Stimulated activated CD8-positive, alpha-beta memory T cell treated with anti-CD3 and anti-CD28 coated beads, Interleukin-4, amount 100 ng/mL, for 4 hours (primary cell): ENCODE measurements at places on chromosomes 5 and 9.

DNA sequence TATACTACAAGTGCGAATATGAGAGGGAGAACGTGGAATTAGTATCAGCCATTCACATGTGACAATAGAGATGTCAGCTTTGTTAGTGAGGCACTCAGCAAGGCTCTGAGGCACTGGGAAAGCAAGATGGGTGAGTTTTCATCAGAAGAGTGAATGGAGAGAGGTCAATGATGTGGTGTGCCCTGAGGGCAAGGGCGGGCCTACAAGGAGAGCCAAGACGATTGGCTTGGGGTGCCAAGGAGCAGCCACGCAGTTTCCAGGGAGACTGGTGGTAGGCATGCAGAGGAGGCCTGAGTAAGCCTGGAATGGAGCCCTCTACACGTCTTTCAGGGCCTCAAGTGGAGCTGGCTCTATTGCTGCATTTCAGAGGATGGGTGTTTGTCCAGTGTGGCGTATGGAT, 24.7 kb downstream of the BTF3 start:
- no peak for DNase-seq

DNA sequence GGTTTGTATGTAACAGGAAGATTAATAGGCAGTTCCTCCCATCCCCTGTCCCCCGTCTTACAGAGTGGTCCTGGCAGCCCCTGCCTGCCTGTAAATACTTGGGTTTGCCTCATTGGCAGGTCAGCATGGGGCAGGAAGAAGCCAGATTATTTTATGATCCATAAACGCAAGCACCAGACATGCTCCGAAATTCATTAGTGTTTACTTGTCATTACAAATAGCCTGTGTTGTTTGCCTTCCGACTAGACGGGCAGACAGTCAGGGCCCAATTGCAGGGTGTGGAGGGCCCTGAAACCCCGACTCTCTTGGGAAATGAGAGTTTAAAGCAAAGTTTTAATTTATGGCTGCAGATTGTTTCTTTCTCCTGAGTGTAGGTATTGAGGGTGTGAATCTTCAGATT, 97.2 kb downstream of the RALGPS1 start:
- no peak for DNase-seq

DNA sequence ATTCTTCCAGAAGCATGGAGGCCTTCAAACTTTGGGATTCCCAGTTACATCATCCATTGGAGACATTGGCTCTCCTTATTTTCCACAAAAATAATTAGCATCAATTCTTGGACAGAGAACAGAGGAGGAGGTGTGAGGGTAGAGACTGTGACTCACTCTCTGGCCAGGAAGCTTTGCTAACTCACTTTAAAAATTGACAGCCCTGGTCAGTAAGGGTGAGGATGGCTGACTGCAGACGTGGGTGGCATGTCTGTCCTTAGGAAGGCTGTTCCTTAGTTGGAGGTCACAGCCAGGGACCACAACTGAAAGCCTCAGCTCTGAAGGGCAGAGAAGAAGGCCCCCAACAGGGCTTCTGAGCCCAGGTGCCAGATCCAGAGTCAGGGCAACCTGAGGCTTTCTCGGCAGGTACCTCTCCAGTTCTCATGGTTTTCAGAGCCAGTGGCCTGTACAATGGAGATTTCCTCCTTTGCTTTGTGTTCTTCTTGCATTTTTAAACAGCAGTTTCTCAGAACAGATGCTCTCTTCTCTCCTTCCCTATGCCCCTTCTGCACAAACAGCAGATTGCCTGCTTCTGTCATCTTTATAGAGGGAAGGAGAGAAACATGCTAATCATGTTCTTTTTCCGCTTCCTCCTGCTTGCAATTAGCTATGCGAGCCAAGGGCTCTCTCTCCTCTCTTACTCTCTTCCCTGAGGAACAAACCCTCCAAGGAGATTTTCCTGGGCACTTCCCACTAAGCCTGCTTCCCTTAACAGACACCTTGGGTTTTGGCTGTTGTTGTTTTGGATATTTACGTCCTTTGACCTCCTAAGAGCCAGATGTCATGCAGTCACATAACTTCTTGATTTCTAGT, 92.5 kb upstream of the ZNF366 start:
- no peak for DNase-seq

DNA sequence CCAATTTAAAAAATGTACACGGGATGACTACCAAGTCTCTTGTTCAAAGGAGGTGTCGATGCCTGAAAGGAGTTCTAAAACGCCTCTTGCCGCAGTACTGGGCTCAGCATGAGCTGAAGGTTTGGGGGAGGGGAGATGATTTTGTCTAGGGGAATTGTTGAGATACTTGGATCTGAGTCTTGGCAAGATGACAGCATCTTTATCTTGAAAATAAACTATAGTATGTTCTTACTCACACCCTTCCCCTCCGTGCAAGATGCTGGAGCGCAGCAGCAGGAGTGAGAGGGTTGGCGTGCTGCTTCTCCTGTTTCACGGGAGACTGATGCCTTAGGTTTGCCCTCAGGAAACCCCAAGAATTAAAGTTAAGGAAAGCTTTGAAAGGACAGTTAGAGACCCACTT, 47.3 kb downstream of the FAM78A start:
- no peak for DNase-seq

DNA sequence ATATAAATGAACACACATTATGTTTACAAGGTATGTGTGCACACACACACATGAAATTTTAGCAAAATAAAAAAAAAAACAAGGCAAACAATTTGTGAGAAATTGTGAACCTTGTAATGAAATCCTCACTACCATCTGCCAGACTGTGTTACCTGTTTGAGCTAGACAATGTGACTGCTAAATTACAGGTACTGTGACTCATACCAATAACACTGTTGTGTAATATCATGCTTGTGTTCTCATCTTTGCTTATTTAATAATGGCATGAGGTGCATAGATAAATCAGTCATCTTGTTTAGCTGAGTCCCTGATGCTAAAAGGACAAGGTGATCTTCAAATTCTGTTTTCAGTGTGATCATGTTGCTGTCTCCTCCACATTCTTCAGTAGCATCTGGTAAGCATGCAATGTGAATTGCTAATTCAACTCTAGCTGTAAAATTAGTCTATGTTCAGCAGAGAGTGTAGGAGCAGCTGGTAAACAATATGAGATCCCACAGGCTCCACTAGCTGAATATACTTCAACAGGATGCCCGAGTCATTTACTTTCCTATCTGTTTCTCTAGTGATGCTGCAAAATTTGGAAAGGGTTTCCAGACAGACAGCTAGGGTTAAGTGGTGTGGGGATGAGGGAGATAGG, 966.3 kb upstream of the C9orf72 start:
- DNase-seq, result no peak

DNA sequence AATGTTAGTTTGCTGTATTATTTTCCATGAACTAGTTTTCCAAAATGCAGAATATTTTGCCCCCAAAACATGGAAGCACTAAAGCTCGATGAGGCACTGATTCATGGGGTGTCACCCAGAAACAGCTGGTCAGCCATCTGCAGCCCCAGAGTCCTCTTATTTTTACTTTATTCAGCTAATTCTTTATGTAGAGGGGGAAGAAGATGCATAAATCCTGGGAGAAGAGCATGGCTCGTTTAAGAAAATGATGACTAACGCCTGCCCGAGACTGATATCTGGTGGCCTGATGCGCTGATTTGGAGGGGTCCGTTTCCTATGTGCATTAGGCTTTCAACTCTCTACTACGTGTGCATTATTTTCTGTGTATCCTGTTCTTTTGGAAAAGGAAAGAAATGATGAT, 390.3 kb upstream of the MEF2C start:
- DNase-seq, result no peak

- DNase-seq, result no peak
Measured at GRCh38 chr5:158848634-158849033, 251.1 kb downstream of the EBF1 start.

DNA sequence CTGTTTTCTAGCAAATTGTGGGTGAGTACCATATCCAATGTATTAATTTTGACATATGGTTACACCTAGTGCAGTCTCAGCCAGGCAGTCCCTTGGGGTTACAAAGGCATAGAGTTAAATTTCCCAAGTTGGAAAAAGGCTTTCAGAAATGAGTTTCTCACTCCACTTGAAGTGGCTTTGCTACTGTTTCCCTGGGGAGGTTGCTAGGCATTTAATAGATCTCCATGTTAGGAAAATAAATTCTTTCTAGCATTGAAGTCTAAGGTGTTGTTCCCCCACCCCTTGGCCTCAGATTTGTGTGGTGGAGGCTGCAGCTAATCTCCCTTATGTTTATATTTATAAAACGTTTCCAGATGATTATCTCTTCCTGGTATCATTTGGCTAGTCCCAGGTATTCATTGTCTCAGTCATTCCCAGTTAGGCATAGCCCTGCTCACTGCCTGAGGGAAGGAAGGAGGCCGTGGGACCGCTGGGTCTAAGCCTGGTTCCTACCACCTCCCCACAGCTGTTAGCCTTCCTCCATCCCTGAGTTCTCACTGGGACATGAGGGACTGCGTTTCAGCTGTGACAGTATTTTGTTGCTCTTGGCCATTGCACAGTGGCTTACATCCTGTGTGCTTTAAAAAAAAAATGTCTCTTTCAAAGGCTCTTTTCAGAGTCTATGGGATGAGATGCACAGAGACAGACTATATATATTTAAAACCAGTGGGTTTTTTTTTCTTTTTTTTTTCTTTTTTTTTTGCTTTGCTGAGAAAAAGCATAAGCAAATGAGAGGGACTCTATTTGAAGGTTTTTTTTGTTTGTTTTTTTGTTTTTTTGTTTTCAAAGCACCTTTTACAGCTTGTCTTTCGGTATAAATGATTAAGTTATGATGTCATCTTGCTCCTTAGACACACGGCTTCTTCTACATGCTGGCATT, 121.5 kb downstream of the MAST4 start:
- DNase-seq, result no peak

- DNase-seq, result no peak
Measured at GRCh38 chr9:90012949-90013348, 408.1 kb downstream of the GADD45G start.

GRCh38 chr5:134784241-134784920, 25.8 kb downstream of the DDX46 start:
- DNase-seq, result no peak

DNA sequence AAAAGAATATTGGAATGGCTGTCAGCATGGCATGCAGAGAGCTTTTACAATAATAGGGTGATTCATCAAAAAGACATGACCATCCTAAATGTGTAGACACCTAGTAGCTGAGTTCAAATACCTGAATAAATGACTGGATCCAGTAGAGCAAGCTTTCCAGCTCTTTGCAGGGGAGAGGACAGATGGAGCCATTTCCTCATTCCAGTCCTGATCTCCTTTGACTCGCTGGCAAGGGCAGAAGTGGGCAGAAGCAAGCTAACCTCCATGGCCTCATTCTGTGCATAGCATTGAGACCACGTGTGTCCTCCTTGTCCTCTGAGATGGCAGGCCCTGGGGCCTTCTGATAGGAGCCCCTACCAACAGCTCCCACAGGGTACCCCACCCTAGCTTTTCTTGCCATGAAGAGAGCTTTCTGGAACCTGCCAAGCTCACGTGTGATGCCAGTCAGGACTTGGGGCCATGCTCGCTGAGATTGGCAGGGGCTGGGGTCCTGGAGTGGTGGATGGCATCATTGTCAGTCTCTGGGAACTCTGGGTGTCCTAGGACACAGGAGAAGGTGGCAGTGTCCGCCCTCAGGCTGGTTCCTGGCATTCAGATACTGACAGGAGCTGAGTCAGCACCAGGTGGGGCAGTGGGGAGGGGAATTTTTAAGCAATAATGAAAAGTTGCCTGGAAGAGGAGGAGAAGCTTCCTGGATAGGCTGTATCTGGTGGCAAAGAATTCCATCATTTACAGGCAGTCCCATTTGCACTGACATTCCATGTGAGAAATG, 33.6 kb downstream of the WWC1 start:
- DNase-seq, result no peak

GRCh38 chr9:27530915-27531755, 1.5 kb upstream of the MOB3B start:
- no peak for DNase-seq

DNA sequence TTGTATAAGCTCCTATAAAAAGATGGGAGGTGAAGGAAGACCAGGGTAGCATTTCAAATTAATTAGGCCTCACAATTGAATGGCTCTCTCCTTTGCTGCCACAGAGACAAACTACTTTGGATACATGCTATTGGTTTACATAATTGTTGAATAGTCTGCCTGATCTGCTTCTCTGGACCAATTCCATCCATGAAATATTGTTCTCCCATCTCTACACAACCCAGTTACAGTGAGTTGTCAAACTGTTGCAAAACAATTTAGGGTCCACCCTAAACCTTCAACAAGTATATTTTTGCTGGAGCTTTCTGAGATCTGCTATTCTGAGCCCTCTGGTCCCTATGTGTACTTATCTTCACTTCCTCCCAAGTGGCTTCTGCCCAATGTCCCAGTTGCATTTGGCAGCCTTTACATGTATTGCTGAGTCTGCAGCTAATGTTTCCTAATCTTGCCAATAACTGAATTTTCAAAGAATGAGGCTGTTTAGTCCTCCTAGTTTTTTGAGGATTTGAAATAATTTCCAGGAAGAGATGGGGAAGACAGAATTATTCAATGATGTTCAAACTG, 38.9 kb downstream of the AGTPBP1 start:
- no peak for DNase-seq

GRCh38 chr9:72839085-72839484, 113.8 kb downstream of the ALDH1A1 start:
- no peak for DNase-seq
